BE2C (cell line): ENCODE measurements at places on chromosomes 11 and 22.
A peak's percentile ranks its signal among the peaks of the same experiment; 100 is the strongest.

- DNase-seq, result no peak
Observed at GRCh38 chr11:1197886-1198560, 24.8 kb upstream of the MUC5B start.

DNA sequence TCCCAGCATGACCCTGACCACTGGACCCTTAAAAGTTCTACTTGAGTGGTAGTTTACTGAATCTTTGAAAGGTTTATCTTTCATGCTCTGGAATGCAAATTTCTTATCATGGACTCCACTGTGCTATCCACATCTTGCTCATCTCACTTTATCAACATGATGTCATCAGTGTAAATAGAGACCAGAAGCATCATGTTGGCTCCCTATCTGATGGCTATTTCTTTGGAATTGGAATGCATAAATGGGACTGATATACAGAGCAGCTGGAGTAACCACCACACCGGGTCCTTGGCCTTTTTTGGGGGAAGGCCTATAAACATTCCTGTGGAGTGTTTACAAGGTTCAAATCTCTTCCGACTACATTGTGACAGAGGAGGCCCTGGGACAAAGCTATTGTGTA lies 74.1 kb upstream of the CEP126 start:
- no peak for DNase-seq

GRCh38 chr11:19553683-19554333 lies 158.8 kb upstream of the NAV2 start:
- DNase-seq, result peak; percentile 70

GRCh38 chr11:123742724-123743120 lies 1.3 kb upstream of the ZNF202 start:
- no peak for DNase-seq

DNA sequence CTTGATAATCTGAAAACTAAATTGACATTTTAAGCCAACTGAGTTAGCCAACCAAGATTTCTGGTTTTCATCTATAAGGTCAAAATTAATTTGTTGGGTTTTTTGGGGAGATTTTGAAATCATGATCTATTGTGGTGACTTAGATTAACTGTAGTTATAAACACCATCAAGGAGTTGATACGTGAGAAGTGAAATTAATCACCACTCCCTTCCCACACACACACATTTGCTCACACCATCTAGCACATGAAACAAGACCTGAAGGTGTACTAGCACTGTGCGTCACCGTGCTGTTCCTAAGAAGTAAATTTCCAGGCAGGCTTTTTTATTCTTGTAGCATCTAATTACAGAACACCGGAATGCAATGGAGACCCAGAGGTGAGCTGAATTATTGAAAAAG lies 2.1 kb downstream of the OR5B21 start:
- no peak for DNase-seq

- no peak for DNase-seq
Observed at GRCh38 chr22:23306438-23306921, 126.2 kb downstream of the BCR start.

DNA sequence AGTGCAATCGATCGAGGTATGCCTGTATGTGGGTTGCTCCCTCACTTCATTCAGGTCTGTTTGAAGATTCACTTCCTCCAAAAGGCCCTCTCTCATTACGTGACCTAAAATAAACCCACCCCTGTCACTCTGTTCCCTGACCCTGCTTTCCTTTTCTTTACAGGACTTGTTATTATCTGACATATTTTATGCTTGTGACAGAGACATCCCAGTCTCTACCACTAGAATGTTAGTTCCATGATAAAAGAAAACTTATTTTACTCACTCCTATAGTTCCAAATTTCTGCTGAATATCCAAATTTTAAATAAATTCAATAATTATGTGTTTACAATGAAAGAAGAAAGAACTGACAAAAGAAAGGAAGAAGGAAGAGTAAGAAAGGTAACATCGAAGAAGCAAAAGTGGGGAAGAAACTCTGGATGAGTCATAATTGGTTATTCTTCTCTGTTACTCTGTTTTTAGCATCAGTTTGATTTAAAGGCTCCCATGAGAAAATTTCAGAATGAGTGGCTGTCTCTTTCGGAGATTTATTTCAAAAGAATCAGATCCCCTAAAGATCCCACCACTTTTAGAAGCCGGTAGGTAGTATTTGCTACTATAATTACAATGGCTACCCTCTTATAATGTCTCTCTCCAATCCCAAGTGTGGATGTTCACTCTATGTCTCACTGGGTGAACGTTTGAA lies 33.5 kb downstream of the ENTHD1 start:
- DNase-seq, result no peak
